ENCODE measurements at places on chromosomes 3 and 15.
A peak's percentile ranks its signal among the peaks of the same experiment; 100 is the strongest.

- H3K36me3 ChIP-seq, result peaks cover 40% of the 10 kb centered on the region
- peaks cover 15% of the 10 kb centered on the region for H3K4me1 ChIP-seq
- DNase-seq, result no peak
- no peaks in the 10 kb centered on the region for H3K27me3 ChIP-seq
Observed at GRCh38 chr3:88141458-88142083, 8.2 kb upstream of the C3orf38 start.

DNA sequence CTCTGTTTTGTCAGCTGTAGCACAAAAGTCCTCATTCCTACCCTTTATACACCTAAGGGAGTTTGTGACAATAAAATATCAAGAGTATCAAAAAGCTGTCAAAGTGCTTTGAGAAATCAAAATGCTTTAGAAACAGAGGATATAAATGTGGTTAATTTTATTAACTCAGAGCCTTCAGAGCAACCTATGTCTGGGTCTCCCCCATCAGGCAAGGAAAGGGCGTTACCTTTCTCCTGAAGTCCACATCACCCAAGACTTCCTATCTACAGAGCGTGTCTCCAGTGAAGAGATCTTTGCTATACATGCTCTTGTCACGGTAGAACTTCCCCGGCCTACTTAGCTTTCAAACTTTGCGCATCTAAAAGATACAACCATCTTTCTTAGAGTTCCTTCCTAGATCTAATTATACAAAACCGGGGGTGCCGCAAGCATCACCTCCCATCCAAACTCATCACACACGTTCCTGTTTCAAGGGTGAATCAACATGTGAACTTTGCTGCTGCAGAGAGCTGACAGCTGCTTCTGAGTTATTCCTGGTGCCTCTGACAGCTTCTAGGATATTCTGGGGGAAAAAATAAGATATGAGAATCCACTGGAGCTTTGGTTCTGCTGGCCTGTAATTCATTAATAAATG lies 93.0 kb downstream of the RARB start:
- H3K4me1 ChIP-seq, result no peaks in the 10 kb centered on the region
- no peaks in the 10 kb centered on the region for H3K36me3 ChIP-seq
- DNase-seq, result no peak
- no peak overlapping the region for H3K27ac ChIP-seq

DNA sequence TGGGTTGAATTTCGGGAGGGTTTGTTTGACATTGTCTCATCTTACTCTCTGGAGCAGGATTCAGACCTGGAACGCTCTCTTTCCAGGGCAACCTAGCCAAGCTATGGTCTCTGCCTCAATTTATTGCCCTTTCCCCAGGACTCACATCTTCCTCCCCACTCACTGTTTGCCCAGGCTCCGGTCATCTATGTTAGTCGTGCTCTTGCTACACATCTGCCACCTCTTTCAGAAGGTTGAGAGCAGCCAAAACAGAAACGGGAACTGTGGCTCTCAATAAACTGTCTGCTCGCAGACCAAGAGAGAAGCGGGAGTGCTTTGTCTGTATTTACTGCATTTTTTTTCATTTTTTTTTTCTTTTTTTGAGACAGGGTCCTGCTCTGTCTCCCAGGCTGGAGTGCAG lies 81.6 kb downstream of the ST6GAL1 start:
- H3K27ac ChIP-seq, result no peak overlapping the region
- H3K4me1 ChIP-seq, result peaks cover 56% of the 10 kb centered on the region
- no peaks in the 10 kb centered on the region for H3K27me3 ChIP-seq

- H3K27ac ChIP-seq, result no peak overlapping the region
- no peak for DNase-seq
- no peaks in the 10 kb centered on the region for H3K27me3 ChIP-seq
- H3K4me1 ChIP-seq, result peaks cover 11% of the 10 kb centered on the region
- H3K4me3 ChIP-seq, result no peak overlapping the region
Observed at GRCh38 chr3:172704001-172704400, 6.9 kb downstream of the NCEH1 start.

- H3K4me3 ChIP-seq, result no peak overlapping the region
- H3K27me3 ChIP-seq, result no peaks in the 10 kb centered on the region
- no peaks in the 10 kb centered on the region for H3K36me3 ChIP-seq
- H3K27ac ChIP-seq, result no peak overlapping the region
- no peak for DNase-seq
Observed at GRCh38 chr3:157268026-157268425, 108.1 kb upstream of the CCNL1 start.

DNA sequence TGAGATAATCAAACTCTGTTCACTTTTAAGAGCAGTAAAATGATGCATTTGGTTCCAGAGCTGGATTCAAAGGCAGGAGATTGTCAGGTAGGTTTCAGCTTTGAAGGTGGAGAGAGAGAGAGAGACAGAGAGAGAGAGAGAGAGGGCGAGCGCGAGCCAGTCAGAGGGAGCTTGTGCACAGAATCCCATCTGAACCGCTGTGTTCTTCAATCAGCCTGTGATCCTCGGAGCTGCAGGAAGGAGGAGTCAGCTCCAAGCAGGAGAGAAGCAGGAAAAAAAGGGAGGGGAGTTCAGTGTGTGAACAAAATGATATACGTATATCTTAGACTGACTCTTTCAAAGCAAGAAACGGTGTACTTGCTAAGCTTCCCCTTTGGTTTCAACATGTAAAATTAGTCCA lies at the start of gene GPR149:
TSS of gene GPR149 (minus strand) at position 177 of the 400 bp plus-strand sequence. CDS start 575 bp downstream, outside the sequence.
- no peaks in the 10 kb centered on the region for H3K36me3 ChIP-seq
- H3K4me3 ChIP-seq, result no peak within 1 kb of the TSS
- no peak for DNase-seq
- peaks cover 37% of the 10 kb centered on the region for H3K27me3 ChIP-seq

- no peak overlapping the region for H3K27ac ChIP-seq
- no peaks in the 10 kb centered on the region for H3K4me1 ChIP-seq
- no peak overlapping the region for H3K4me3 ChIP-seq
- DNase-seq, result no peak
Observed at GRCh38 chr3:136022529-136023263, 57.2 kb downstream of the PPP2R3A start.

DNA sequence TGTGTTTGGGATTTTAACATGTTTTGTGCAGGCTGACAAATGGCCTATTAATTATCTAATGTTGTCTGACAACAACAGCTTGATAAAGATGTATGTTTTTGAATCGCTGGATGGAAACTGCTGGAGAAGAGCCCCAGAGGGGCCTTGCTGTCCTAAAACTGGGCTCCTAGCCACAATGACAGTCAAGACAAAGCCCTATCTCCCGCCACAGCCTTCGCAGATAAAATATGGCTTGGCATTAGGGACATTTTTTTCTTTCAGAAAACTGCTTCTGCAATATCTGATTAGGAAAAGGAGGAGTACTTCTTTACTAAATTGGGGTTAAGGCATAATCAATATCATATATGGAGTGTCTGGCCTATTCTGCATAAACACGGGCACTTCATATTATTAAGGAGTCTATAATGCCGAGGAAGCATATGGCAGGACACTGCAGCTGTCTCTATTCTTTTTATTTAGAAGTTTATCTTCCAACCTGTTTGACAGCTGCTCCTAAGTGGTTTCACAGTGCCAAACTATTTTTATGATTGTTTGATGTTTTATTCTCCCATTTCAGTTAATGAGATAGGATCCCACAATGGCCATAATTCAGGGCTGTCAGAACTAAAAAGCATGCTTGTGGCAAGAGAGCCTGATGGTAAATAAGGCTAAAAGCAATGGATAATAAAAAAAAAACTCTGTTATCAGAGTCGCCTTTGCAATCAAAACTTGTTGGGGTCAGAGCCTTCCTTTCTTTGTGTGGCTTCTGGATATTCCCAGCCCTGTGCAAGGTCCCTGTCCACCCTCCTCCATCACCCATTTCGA lies 210.1 kb downstream of the MECOM start:
- H3K36me3 ChIP-seq, result no peaks in the 10 kb centered on the region
- no peaks in the 10 kb centered on the region for H3K4me1 ChIP-seq
- H3K27me3 ChIP-seq, result no peaks in the 10 kb centered on the region
- no peak for DNase-seq
- no peak overlapping the region for H3K27ac ChIP-seq

DNA sequence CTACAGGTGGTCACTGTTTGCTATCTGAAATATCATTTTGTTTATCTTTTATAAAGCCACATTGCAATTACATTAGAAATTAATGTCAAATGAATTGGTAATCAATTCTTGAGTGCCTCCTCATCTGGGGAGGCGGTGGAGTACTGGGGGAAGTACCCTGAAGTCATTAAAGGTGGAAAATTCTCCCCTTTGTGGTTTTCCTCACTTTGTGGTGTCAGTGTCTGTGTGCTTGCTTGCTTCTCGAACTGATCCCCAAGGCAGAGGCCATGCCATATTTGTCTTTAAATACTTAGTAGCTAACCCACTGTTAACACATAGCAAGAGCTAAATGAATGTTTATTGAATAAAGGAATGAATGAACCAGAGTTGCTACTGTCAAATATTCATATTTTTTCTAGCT lies 40.5 kb upstream of the CCK start:
- DNase-seq, result no peak
- H3K36me3 ChIP-seq, result no peaks in the 10 kb centered on the region
- no peaks in the 10 kb centered on the region for H3K4me1 ChIP-seq
- H3K4me3 ChIP-seq, result no peak overlapping the region
- H3K27me3 ChIP-seq, result no peaks in the 10 kb centered on the region

DNA sequence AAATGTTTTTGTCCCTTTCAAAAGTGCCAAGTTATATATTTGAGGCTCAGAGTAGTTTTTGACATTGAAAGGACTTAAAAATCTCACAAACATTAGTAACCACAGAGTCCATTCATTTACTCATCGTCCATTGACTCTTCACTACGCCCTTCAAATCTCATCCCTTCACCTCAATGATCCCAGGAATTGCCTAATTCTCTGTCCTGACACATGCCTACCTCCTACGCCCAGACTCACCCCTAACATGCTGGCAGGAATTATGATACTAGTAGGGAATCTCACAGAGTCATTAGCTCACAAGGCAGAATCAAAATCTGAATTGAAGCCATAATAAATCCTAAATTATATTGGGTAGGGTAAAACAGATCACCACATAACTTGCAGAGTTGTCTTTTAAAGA lies 410.1 kb downstream of the RAP2B start:
- no peaks in the 10 kb centered on the region for H3K36me3 ChIP-seq
- DNase-seq, result no peak
- H3K4me3 ChIP-seq, result no peak overlapping the region
- H3K4me1 ChIP-seq, result no peaks in the 10 kb centered on the region
- no peaks in the 10 kb centered on the region for H3K27me3 ChIP-seq
- H3K27ac ChIP-seq, result no peak overlapping the region

- H3K36me3 ChIP-seq, result no peaks in the 10 kb centered on the region
- no peak for DNase-seq
- H3K4me1 ChIP-seq, result no peaks in the 10 kb centered on the region
- H3K27me3 ChIP-seq, result no peaks in the 10 kb centered on the region
- H3K4me3 ChIP-seq, result no peak overlapping the region
Observed at GRCh38 chr3:185070491-185071286, 82.2 kb downstream of the C3orf70 start.

DNA sequence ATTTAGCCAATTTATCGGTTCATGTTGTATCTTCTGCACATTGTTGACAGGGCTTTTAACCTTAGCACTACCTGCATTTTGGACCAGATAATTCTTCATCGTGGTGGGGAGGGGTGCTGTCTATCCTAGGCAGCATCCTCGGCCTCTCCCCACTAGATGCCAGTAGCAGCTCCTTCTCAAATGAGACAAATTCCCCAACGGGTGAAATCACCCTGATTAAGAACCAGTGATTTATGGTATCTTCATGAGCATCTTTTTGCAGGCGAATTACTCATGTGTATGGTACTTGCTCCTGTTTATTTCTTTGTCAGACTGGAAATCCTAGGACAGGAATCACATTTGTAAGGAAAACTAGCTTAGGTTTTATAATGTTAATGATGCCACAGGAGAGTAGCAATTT lies 68.0 kb downstream of the C3orf70 start:
- no peaks in the 10 kb centered on the region for H3K36me3 ChIP-seq
- H3K27ac ChIP-seq, result no peak overlapping the region
- no peak for DNase-seq
- no peak overlapping the region for H3K4me3 ChIP-seq
- H3K27me3 ChIP-seq, result peaks cover 16% of the 10 kb centered on the region

DNA sequence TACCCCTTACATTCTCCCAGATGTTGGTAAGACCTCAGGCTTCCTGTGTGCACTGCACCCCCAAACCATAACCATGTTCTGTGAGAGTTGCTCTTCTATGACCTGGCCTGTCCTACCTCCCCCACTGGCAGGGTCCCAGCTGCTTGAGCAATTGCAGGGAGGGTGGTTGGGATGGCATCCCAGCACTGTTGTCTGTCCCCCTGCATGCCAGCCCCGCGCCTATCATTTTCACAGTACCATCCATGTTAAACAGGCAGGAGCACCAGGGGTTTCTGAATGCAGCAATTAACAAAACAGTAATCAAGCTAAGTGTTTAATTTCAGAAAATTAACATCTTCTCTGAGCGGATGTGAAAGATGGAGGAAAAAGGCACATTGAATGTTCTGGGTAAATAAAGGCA lies 345.5 kb downstream of the EPHB1 start:
- no peak overlapping the region for H3K4me3 ChIP-seq
- no peak overlapping the region for H3K27ac ChIP-seq
- DNase-seq, result no peak

- DNase-seq, result no peak
- no peaks in the 10 kb centered on the region for H3K27me3 ChIP-seq
- H3K4me3 ChIP-seq, result no peak overlapping the region
- no peak overlapping the region for H3K27ac ChIP-seq
- no peaks in the 10 kb centered on the region for H3K36me3 ChIP-seq
Observed at GRCh38 chr3:8606701-8607231, 37.8 kb downstream of the SSUH2 start.

GRCh38 chr3:27960133-27960532 lies 238.0 kb upstream of the EOMES start:
- H3K36me3 ChIP-seq, result no peaks in the 10 kb centered on the region
- H3K27ac ChIP-seq, result no peak overlapping the region
- H3K4me1 ChIP-seq, result no peaks in the 10 kb centered on the region
- H3K4me3 ChIP-seq, result no peak overlapping the region
- H3K27me3 ChIP-seq, result no peaks in the 10 kb centered on the region
- no peak for DNase-seq

GRCh38 chr15:85690561-85691231 lies 104.0 kb downstream of the KLHL25 start:
- H3K4me3 ChIP-seq, result peak overlapping the region; percentile 96
- H3K27me3 ChIP-seq, result no peaks in the 10 kb centered on the region
- peak overlapping the region; percentile 99 for H3K27ac ChIP-seq
- peaks cover 64% of the 10 kb centered on the region for H3K36me3 ChIP-seq
- peaks cover 77% of the 10 kb centered on the region for H3K4me1 ChIP-seq

- H3K4me3 ChIP-seq, result no peak overlapping the region
- no peaks in the 10 kb centered on the region for H3K27me3 ChIP-seq
- H3K27ac ChIP-seq, result no peak overlapping the region
Observed at GRCh38 chr3:22012471-22012870, 261.5 kb upstream of the ZNF385D start.

DNA sequence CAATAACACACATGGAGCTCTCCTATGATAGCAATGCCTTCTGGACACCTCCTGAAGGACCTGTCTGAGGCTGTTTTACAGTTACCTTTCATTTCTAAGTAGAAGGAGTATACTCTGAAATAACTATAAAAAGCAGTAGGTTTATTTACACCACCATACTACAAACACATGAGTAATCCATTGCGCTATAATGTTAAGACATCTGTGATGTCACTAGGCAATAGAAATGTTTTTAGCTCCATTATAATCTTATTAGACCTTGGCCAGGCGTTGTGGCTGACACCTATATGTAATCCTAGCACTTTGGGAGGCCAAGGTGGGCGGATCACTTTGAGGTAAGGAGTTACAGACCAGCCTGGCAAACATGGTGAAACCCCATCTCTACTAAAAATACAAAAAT lies 24.7 kb downstream of the PXK start:
- no peak overlapping the region for H3K27ac ChIP-seq
- H3K36me3 ChIP-seq, result peaks cover 4% of the 10 kb centered on the region
- no peak for DNase-seq
- H3K27me3 ChIP-seq, result no peaks in the 10 kb centered on the region
- H3K4me1 ChIP-seq, result peaks cover 51% of the 10 kb centered on the region

Data from activated CD4-positive, alpha-beta memory T cell treated with anti-CD3 and anti-CD28 coated beads, Interleukin-2, amount 10 ng/mL, durations not matched to agents 7 days and 5 days (primary cell).